ENCODE measurements at places on chromosomes 13 and 19.

DNA sequence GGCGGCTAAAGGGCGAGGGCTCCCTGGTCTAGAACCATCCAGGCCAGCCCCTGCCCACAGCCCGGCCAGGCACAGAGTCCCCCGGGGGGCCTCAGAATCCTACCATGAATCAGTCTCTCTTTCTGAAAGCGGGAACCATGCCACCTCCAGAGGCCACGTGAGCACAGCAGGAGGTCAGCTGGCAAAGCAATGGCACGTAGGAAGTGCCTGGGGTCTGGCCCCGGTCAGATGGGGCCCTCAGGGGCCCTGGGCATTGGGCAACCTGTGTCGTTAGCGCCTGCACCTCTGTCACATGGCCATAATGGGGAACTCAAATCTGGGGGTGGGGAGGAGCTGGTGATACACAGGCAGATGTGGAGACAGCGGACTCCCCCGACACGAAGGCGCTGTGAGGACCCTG, 8.8 kb downstream of the MFSD12 start:
- no peak for DNase-seq

DNA sequence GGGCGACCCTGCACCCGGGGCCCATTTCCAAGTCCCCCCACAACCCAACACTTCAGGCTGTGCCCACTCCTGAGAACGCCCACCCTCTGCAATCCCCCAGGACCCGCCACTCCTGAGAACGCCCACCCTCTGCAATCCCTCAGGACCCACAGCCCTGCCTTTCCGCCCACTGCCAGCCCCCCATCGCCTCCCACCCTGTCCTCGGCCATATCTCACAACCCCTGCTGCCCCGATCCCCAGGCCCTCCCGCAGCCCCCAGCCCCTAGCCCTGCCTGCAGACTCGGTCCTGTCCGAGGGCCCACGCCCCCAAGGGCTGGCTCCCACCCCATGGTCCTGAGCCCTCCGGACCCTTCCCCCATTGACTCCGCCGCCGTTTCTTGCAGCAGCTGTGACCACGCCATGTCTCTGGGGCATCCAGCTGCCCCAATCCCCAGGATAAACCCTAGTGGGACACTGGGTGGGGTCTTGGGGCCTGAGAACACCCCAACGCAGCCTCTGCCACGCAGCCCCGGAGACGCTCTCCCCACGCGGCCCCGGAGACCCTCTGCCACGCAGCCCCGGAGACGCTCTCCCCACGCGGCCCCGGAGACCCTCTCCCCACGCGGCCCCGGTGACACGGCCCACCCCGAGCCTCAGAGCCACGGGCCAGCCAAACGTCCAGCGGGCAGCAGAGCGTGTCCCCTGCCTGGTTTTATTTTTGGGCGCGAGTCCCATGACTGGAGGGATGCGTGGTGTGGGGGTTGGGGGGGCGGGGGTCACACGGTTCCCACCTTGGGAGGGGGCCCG, 17.0 kb downstream of the SBNO2 start:
- no peak for DNase-seq

DNA sequence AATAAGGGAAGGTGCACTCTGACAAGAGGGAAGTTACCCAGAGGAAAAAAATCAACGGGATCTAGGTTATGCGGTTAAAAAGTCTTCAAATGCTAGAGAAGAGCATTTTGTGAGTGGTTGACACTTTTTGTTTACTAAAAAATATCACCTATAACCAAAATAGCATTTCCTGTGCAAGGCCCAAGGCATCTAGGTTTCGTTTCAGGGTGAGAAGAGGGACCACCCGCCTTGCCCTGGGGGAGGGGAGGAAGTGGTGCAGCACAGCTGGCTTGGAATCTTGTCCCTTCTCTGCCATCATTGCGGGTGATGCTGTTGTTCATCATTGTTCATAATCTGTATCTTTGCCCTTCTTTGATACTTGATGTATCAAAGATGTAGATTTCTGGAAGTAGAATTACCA, 80.6 kb downstream of the NUFIP1 start:
- no peak for DNase-seq

DNA sequence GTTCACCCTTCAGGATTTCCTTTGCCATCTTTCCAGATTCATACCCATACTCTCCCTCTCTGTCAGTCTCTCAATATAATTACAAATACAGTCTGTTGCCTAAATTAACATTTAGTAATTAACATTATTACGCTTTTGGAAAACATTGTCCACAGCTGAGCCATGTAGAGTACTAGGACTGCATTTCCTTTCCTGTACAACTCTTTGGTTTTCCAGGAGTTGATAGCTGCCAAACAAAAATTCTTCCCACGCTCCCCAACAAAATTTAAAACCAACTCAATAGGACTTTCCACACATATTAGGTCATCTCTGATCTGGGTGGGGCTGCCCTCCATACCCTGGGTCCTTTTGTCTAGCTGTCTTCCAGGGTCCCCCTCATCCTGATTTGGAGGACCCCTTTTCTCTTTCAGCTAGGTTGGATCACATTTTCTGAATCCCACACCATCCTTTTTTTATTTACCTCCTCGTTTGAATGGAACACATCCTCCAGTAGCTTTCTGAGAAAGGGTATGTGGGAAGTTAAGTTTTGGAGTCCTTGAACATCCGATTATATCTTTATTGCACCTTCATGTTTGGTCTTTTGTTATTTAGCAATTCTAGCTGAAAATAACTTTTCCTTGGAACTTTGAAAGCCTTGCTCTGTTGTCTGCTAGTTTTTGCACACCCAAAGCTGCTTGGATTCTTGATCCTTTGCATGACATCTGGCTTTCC, 17.7 kb downstream of the ONECUT3 start:
- DNase-seq, result no peak

DNA sequence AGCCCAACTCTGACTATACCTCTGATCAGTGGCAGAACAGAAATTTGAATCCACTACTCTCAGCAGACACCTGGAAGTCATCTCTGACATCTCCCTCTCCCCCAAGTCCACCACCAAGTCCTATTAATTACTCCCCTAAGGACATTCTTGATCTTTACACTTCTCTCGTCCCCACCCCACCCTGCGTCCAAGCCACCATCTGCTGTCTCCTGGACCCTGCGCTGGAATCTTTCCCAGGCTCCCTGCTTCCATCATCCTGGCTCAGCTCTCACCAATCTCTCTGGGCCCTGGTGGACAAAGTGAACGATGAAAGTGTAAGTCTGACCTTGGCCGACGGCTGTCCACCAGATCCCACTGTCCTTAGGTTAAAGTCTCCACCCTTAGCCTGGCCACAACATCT, 145.6 kb upstream of the GJB6 start:
- DNase-seq, result no peak

DNA sequence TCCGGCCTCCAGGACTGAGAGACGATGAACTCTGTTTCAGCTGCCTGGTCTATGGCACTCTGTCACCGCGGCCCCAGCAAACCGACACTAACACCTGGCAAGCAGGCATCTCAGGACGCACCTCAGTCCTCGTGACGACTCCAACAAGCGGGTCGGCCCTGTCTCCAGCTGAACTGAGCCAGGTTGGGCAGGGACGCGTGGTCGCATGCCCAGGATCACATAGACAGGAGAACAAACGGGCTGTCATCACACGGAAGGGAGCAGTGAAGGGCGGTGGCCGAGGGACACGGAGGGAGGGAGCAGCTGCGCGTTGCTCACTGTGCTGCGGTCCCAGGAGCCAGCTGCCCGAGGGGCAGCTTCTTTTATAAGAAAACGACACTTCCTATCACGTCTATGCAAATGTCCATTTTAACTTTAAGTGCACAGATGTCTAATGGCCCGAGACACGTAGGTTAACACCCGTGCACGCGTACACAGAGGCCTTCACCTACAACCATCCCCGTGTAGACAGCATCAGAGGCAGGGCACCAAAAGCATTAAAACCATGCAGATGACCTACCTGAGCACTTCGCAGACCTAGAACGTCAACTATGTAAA, 8.9 kb downstream of the SGTA start:
- DNase-seq, result no peak
